ENCODE measurements at places on chromosomes 1 and 21.

DNA sequence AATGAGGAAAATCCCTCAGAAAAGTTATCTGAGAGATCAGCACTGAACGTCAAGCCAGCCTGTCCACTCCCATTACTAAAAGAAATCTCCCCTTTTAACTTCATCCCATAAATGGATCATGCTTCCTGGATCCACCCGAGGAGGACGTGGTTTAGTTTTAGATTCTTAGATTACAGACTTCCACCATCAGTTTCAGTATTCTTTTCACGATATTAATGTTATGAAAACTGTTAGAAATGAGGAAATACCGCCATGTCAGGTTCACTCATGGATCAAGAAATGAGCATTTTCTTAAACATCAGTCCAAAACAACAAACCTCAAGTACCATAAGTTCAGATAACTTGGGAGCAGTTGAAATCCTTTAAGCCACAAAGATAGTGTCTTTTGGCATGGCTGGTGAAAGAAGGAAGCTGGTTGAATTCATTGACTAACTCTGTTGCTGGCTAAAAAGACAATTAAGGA, 49.8 kb downstream of the NFIA start:
- no peak for DNase-seq

- DNase-seq: no peak
Measured at GRCh38 chr21:44261675-44262295, at the start of gene DNMT3L. TSS of gene DNMT3L (minus strand) at chr21:44261897. CDS start at chr21:44261259, 638 bp downstream.

DNA sequence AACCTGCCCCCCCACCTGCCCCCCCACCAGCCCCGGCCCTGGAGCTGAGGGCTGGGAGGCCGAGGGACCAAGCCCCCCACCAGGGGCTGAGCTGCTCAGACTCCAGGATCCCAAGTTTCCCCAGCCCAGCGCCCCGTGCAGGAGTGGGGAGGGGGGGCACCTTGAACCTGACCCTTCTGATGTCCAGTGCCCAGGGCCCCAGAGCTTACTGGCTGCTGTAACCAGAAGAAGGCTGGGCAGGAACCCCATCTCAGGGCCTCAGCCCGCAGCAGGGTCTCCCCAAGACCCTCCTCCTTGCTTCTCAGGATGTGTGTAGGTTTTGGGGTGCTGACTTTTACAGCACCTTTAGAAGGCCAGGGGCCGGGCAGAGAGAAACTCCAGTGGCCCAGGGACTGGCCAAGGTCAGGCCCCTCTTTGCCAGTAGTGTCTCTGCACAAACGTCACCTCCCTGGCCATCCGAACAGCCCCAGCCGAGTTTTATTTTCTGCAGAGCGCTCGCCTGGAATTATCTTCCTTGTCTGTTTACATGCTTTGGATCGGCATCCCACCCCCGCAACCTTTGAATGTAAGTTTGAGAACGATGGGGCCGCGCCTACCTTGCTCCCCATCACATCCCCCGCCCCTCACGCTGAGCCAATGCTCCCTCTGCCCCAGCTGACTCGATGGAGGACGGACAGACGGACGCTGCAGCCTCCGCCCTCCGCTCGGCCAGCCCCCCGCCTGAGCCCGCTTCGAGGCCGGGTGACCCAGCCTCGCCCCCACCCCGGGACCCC, 70.1 kb upstream of the CASZ1 start:
- DNase-seq: peak; percentile 25

GRCh38 chr1:12326986-12327385, 97.2 kb downstream of the VPS13D start:
- DNase-seq: no peak

- no peak for DNase-seq
Measured at GRCh38 chr1:31834501-31834900, 18.7 kb upstream of the SPOCD1 start.

- no peak for DNase-seq
Measured at GRCh38 chr1:157203166-157203565, 65.0 kb upstream of the ETV3 start.

DNA sequence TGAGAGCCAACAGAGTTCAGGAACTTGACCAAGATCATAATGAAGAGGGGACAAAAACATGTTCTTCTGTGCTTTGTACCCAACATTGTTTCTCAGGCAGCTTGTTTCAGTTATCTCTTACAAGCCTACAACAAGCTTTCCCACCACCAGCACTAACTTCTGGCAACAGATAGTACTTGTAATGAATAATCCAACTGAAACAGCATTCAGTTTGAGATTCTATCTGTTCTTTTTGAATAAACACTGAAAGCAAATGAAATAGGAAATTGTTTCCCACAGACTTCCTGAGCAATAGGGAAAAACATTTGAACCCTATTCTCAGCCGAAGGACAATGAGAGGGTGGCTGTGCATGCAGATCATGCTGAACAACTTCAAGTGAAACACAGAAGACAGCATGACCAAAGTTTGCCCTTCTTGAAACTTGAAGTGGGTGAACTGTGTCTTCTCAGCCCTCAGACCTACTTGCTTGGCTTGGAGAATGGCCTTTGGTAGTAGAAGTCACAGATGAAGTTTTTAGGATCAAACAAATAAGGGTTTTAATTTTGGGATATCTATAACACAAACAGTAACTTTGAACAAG, 11.2 kb upstream of the HOOK1 start:
- DNase-seq: no peak

GRCh38 chr1:8004803-8005573, 21.1 kb downstream of the ERRFI1 start:
- DNase-seq: peak; percentile 60

DNA sequence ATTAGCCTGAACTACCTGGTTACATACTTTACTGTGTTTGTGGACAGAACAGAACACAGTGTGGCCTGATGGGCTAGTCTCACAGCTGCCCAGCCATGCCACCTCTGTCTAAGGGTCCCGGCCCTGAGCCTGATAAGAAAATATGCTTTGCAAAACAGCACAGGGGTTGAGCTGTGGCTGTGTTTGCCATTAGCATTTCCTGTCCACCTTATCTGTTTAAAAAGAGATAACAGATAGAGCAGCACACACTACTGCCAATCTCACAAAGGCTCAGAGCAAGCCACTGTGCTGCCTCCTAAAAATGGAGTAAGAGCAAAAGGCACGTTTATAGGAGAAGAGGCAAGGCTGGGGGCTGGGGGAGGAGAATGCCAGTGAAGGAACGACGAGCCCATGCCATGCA, 95.0 kb downstream of the SUSD4 start:
- no peak for DNase-seq

DNA sequence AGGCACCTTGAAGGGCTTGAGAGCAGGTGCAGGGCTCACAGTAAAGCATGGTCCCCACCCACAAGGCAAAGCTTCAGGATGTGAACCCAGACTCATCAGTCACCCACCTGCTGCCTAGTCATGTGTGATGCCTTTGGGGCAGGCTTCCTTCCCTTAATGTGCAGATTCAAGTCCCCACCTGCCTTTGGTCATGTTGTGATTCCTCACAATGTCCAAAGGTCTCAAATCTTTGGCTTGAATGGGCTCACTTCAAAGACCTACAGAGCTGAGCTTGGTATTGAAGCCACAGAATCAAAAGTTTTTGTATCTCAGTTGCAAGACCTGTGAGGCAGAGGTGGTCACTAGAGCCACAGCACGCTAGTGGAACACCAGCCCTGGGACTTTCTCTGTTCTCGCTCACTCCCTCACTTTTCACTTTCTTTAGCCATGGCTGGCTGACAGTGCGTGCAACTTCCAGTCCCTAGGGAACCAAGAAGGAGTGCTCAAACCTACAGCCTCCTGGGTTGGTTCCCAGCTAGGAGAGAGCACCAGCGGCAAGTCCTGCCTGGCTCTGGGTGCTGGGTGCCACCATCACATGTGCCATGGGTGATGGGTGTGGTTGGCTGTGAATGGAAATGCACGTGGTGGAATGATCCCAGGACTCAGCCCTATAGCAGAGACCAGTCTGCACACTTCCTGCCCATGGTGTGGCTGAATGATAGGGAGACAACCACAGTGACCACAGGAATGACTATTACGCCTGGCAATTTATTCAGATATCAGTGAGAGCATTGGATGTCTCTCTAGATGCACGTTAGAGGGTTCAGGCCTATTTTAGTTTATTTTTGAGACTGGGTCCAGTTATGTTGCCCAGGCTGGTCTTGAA, 26.4 kb upstream of the CLIC6 start:
- no peak for DNase-seq

- no peak for DNase-seq
Measured at GRCh38 chr1:66274634-66275033, 259.3 kb upstream of the SGIP1 start.

GRCh38 chr1:147475488-147475887, 65.8 kb upstream of the BCL9 start:
- DNase-seq: no peak

DNA sequence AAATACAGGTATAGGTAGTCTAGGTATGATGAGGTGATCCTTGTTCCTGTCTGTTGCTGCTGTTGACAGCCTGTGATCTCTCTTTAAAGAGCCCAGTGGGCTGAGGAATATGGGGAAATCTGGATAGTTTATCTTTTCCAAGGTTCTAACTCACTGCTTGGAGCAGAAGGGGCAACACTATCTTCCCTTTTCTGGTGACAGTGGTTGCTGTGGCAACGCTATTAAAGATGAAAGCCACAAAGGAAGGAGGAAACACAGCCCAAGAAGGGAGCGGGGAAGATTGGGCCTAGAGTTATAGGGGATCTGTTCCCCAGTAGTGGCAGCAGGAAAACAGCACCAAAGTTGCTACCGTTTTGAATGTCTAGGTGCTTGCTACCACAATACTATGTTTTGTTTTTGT, 8.8 kb downstream of the PCP4L1 start:
- DNase-seq: no peak

DNA sequence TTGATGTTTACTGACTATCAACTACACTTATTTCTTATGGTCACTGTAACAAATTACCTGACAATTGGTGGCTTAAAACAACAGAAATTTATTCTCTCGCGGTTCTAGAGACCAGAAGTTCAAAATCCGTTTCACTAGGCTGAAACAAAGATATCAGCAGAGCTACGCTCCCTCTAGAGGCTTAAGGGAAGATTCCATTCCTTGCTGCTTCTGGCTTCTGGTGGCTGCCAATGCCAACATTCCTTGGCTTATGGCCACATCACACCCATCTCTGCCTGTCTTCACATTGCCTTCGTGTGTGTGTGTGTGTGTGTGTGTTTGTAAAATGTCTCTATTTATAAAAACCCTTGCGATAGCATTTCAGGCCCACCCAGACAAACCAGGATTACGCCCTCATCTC, 66.4 kb downstream of the LMX1A start:
- no peak for DNase-seq

DNA sequence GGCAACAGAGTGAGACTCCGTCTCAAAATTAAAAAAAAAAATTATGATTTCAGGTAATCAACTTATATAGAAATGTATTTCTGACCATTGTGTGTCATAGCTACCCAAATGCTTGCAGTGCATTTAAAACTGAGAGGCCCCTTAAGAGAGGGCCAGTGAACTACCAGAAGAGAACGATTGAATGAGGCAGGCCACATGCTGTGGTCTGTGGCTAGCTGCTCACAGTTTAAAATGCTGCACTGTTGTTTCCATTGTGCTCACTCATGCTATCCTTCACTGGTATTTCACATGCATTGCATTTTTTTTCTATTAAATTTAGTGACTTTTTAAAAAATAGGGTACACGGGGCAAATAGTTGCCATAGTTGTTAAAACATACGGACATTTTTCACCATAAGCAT, 26.0 kb downstream of the CHML start:
- DNase-seq: no peak

Data from cerebellar cortex (tissue), 1 donor.